Activated T-cell treated with anti-CD3 and anti-CD28 coated beads, Interleukin-2, amount 50 U/mL, for 48 hours (primary cell): ENCODE measurements at places on chromosomes 5 and 9.

DNA sequence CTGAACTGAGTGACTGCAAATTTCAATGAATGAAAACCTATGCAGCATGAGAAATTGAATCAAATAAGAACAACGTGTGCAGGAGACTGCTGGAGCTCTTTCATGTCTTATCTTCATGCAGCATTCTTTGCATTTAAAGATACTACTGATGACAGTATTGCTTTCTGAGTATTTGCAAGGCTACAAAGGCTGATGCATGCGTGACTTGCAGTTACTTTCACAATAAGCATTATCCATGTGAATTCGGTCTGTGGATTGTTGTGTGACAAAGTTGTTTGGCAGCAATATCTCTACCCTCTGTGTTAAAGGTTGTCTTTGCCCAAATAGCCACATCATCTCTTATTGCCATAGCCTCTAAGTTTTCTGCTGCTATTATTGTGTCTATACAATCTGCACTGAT lies 102.1 kb upstream of the FBXL17 start:
- DNase-seq: no peak

DNA sequence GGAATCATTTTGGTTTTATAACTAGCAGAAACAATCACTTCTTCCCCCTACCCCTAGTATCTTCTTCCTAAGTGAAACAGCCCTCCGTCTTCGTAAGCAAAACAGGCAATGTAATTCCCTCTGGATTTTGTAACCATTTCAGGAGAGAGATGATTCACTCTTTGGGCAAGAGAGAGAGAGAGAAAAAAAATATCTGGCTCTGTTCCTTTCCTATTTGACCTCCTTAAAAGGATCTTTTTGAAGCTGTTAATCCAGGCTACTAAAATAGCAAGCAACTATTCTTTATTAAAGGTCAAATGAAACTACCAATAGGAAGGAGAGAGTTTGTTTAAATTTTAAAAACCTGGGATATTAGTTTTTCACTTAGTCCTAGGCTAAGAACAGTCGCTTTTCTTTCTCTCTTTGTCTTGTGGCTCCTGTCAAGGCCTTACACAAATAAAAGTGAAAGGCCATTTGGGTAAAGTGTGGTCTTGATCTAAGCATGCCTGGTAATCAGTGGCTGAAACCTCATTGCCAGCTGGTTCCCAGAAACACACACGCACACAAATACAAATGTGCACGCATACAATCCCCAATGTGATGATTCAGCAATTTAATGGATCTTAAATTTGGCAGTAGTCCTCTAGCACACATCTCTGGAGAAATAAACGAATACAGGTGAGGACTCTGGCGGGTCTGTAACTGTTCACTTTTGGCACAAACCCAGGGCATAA lies 70.2 kb downstream of the PRUNE2 start:
- no peak for DNase-seq

- DNase-seq: no peak
Observed at GRCh38 chr5:52947208-52947607, 41.9 kb upstream of the ITGA2 start.

GRCh38 chr9:5575000-5575399 lies 53.9 kb upstream of the RIC1 start:
- DNase-seq: no peak

- DNase-seq: no peak
Observed at GRCh38 chr5:94802450-94802849, 184.0 kb downstream of the SLF1 start.

- peak; percentile 49 for DNase-seq
Observed at GRCh38 chr9:34684145-34684544, 6.9 kb downstream of the CCL19 start.

DNA sequence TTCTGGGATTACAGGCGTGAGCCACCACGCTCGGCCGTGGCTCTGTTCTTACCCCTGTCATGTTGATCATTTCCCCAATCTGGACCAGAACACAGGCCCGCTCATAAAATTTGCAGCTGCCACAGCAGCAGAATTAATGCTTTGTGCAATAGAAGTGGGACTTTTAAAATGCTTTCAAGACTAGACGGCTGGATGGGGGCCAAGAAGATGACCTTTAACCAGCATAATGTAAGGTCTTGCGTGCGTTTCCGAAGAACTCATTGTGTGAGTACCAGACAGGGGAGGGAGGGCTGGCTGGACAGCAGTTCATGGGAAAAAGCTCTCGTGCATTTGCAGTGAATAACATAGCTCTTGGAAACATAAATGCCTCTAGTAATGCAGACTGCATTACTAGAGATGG lies 3.5 kb upstream of the WDR38 start:
- no peak for DNase-seq

DNA sequence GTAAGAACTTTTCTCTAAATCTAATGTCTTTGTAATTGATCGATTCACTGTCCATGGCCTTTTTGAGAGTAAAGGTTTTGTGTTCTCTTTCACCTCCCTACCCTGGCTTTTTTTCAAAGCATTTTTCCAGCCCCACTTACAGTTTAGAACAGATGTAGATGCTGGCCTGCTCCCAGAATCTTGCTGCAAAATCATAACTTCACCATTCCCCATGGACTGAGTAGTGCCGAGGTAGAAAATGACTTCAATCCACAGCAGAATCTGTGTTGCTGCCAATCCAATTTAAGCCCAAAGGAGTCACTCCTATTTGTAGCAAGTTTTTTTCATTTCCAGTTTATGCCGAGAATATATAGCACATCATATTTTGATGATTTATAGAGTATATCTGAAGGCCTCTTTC lies 46.5 kb upstream of the CEMIP2 start:
- no peak for DNase-seq

DNA sequence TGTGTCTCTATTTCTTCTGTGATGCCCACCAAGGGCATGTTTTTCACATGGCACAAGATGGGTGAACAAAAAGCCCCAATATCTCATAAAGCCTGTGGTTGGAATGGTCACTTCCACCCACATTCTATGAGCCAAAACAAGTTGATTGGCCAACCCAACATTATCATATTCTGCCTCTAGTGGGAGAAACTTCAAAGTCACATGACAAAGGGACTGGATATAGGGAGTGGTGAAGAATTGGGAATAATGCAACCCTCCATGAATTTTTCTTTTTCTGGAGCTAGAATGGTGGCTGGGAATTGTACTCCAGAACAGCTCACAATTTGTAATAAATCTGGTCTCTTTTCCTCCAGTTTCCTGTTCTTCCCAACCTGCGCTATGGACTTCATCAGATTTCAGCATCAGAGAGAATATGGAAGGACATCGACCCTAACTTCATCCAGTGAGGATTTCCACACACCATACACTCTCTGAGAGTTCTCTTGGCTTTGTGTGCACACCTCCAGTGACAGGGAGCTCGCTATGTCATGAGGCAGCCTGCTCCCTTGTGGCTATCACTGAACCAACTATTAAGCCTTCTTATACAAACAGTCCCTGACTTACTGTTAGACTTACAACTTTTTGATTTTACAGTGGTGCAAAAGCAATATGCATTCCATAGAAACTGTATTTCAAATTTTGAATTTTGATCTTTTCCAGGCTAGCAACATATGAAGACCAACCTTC lies 12.0 kb upstream of the B4GALT1 start:
- DNase-seq: no peak

DNA sequence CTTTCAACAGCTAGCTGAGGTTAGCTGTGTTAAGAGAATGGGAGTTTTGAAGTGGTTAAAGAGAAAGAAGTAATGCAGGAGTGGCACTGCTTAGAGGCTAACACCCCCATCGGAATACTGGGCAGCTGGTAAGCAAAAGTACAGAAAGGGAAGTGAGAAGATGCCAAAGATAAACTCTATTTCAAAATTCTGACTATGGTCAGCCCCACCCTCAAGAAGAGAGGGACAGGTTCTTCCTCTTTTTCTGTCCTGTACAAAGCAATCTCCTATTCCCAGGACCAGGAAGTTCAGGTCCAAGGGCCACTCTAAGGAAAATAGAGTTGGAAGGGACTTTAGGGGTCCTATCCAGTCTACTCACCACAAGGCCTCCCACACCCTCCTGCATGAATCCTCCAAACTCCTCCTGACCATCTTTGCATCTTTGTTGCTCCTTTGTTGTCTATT lies 45.9 kb upstream of the JAK2 start:
- DNase-seq: no peak

DNA sequence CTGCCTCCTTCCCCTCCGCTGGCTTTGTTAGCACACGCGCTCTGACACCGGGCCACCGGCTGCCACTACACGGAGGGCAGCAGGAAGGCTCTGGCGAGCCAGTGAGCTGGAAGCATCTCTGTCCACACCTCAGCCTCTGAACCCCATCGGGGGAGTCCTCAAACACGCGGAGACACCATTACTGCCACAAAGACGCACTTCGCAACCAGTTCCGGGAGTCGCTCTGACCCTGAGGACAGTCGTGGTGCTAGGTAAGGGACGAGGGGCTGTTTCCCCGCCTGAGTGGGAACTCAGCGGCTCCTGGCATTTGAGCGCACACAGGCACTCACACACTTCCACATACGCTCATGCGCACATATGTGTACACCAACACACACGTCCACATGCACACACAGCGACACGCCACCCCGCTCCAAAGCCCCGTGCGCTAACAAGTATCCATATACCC lies 160.0 kb downstream of the C9orf152 start:
- no peak for DNase-seq

GRCh38 chr9:83299571-83299970 lies 236.6 kb upstream of the RASEF start:
- no peak for DNase-seq

- no peak for DNase-seq
Observed at GRCh38 chr9:122314165-122314564, 49.5 kb downstream of the MRRF start.

DNA sequence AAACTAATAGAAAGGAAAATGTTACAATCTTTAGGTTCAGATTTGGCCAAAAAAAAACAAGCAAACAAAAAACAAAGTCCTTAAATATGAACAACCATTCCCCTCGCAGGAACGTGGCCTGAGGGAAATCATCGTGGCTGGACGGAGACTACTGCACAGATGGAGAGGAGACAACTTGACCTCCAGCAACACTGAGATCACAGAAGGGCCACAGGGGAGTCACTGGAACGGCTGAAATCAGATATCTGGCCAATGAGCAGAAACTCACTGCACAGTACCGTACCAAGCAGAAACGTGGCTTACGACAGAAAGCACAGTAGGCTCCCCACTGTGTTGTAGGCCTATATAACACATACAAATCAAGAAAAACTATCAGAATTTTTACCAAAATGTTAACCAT lies 27.7 kb downstream of the CAMSAP1 start:
- DNase-seq: no peak

GRCh38 chr9:75087289-75087823 lies 599 bp downstream of the NMRK1 start:
- peak; percentile 43 for DNase-seq

GRCh38 chr5:119365847-119366539 lies 10.2 kb downstream of the TNFAIP8 start:
- DNase-seq: no peak

DNA sequence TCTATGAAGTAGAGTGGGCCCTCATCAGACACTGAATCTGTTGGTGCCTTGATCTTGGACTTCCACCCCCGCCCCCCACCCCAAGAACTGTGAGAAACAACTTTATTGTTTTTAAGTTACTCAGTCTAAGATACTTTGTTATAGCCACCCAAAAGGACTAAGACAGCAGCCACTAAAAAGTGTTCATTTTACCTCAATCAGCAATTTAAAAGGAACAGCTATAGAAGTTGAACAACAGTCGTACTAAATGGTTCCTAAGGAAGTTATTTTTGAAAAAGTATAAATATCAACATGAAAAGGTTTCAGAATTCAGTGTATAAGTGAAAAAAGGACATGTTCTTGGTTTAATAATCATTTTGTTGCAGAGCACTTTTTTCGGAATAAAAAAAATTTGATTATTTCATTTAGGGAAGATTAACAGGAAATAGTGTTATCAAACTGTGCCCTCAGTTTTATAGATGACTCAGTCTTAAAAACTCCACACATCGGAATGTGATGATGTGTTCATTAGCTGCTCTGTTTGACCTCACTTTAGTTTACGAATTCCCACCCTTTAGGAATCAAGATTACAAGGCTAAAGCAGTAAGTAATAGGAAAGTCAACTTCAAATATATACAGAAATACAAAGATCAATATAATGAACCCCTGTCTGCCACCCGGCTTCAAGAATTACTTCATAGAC lies 71.2 kb downstream of the MTAP start:
- DNase-seq: no peak

DNA sequence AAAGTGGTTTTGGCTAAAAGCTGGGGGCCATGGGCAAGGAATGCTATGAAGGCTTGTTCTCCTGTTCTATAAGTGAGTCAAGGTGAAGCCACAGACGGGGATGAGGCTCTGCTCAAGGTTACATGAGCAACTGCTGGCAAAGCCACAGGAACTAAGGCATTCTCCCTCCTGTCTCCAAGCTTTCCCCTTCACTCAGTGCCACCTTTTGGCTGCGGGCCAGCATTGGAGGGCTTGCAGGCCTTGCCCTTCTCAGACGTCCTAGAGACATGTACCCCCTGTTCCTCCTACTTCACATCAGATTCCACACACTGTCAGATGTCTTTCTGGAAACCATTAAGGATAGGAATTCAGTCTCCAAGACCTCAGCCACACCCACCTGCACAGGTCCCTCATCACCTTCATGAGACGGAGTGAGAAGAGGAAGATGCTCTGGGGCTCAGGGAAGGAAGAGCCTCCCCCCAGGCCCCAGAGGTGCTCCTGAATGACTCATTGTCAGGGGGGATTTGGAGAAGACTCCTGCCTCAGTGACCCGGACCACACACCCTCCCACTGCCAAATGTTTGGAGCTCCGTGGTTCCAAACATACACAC lies 20.5 kb upstream of the MEIKIN start:
- DNase-seq: no peak

DNA sequence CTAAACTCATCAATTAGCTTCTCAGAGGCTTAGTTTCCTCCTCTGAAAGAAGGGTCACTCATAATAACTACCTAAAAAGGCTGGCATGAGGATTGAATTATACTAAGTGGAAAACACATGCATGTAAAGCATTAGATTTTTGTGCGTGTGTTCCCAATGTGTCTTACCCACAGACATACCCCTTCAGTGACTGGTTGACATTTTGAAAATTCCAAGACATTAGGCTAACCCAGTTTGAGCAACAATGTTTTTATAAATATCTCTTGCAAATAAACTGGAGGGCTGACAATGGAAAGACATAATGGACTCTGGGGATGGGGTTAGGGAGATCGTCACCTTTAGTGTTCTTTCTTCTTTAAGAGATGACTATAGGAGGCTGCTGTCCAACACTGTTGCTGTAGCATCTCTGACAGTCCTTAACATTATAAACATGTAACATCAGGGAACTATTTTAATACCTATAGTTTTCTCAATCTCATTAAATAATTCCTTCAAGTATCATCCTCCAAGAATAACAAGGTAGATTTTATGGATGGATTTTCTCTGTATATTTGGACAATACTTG lies 24.3 kb downstream of the HMHB1 start:
- DNase-seq: no peak

DNA sequence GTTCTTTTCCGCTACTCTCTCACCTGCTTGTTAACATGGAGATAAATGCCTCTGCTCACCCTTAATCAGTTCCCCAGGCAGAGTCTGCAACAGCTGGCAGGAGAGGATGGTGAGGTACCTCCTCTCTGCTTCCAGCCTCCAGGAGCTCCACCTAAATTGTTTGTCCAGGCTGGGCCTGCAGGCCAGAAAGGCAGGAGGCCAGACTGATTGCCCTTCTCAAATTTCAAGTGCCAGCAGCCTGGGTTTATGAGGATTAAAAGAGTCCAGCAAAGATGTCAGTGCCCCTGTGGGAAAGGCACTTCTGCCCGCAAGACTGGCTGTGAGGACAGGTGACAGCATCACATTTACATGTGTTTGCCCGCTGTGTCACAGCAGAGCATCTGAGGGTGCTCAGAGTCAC lies 19.8 kb downstream of the CORO2A start:
- DNase-seq: no peak
